ENCODE measurements at places on chromosomes 2 and 18.

- DNase-seq = no peak
Observed at GRCh38 chr2:199997296-199997695, 41.9 kb downstream of the MAIP1 start.

GRCh38 chr2:96404446-96405373, 69.1 kb downstream of the NCAPH start:
- DNase-seq = peak; percentile 58

GRCh38 chr2:98160554-98160953, 73.6 kb downstream of the VWA3B start:
- no peak for DNase-seq

DNA sequence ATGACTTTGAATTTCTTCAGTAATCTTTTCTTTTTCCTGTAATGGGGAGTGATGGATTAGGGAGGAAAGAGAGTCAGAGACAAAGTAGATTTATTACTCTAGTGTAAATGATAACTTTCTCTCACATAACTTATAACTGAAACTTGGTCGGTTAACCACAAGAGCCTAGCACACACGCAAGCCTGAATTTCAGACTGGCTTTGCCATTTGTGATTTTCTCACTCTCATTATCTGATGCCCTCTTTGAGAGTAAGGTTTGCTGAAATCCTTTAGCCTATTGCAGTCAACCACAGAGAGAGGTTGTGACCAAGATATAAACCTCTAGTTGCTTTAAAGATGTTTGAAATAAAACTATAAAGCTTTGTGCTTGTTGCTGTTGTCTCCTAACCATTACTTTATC, 117.9 kb upstream of the NETO1 start:
- no peak for DNase-seq

DNA sequence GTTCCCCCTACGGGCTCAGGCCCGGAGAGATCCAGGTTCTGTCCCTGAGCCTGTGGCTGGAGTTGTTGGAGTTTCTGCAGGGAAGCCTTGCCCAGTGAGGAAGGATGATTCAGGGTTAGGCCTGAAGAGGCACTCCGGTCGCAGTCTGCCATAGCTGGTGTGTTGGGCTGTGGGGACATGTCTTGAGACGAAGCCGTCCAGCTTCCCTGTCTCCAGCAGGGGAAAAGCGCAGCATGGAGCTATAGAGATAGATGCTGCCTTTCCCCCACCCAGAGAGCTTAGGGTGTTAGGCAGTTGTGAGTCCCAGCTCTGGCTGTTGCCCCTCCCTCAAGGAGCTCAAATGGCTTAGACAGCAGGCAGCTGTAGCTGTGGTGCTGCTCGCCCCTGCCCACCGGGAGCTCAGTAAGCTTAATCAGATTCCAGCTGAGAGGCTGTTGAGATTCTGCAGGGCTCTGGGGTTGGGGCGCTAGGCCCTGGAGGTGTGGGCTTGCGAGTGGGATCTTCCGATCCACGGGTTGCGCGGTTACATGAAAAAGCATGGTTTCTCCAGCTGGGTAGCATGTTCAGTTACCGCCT, 103.9 kb downstream of the PMAIP1 start:
- no peak for DNase-seq

GRCh38 chr2:37623406-37623805, 48.0 kb downstream of the CDC42EP3 start:
- no peak for DNase-seq

DNA sequence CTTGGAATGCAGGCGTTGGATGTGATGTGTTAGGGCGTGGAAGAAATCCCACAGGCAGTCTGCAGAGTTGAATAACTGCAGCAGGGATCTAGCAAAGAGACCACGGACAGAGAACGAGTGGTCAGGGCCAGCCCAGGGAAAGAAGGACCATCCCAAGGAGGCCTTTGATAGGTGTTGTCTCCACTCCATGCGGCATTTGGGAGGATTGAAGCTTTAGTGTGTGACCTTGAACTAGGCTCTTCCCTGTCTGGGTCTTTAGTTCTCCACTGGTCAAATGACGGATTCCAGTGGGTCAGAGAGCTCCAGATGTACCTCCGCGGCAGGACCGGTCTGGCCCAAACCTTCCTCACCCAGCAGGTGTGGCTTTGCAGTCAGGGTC, 18.4 kb downstream of the GREB1 start:
- DNase-seq = no peak

- DNase-seq = no peak
Observed at GRCh38 chr2:184072470-184072869, 525.9 kb upstream of the ZNF804A start.

GRCh38 chr2:60556576-60557485, 3.4 kb upstream of the BCL11A start:
- DNase-seq = no peak

DNA sequence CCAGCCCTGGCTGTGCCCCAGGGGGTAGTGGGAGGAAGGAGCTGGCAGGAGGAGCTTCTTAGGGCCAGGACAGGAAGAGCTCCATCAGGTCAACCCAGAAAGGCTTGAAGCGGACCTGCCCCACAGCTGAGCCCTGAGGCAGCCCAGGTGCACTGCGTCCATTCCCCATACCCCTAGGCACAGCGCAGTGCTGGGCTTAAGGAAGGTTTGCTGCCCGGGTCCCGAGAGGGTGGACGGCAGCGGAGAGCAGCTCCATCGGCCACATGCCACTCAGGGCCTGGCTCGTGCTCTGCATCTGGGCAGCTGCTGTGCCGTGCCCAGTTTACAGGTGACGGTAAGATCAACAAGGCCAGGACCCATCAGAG, 26.4 kb downstream of the DNMT3A start:
- no peak for DNase-seq

DNA sequence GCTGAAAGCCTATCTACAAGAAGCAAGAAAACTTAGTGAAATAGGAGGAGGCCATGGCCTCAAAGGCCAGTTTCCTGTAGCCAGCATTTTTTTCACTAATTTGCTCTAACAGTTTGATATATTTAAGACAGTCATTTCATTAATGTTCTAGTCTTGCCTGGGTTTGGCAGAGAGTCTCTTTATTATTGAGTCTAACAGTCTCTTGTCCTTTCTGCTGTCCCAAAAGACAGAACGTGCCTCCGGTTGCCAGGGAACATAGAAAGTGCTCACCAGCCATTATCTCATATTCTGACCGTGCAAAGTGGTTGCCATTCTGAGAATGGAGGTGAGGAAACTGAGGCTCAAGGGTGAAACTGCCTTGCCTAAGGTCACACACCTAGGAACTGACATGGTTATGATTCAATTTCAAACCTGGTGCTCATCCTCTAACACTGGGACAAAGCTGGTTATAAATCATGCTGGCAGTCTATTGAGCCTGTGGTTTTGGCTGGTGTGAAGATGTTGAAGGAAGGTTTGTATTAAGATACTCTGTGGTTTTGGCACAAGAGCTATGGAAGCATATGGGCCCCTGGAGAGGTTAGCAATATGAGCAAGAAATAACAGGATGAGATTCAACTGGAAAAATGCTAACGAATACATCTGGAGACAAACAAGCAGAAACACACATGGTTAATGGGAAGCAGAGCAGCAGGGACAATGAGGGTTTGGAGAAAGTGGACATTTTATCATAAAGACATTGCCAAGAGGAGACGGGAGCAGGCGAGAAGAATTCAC, 903.3 kb upstream of the KLHL29 start:
- no peak for DNase-seq

GRCh38 chr2:180063494-180064092, 56.5 kb upstream of the CWC22 start:
- no peak for DNase-seq

DNA sequence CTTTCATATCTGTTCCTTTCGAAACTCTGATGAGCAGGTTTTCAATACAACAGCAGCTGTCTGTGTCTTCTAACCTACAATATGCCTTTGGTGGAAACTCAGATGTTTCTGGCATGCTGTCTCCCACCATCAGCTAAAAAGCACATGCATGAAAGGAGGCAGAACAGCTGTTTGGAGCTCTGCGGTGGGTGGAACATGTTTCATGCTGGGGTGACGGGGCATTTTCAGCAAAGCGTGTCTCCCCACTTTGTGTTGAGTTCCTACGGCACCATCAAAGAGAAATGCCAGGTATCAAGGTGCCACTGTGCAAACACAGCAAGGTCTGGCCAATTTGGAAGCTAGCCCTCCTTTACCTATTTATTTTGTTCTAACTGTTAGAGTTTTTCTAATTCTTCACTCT, 290.1 kb downstream of the CLIP4 start:
- no peak for DNase-seq

DNA sequence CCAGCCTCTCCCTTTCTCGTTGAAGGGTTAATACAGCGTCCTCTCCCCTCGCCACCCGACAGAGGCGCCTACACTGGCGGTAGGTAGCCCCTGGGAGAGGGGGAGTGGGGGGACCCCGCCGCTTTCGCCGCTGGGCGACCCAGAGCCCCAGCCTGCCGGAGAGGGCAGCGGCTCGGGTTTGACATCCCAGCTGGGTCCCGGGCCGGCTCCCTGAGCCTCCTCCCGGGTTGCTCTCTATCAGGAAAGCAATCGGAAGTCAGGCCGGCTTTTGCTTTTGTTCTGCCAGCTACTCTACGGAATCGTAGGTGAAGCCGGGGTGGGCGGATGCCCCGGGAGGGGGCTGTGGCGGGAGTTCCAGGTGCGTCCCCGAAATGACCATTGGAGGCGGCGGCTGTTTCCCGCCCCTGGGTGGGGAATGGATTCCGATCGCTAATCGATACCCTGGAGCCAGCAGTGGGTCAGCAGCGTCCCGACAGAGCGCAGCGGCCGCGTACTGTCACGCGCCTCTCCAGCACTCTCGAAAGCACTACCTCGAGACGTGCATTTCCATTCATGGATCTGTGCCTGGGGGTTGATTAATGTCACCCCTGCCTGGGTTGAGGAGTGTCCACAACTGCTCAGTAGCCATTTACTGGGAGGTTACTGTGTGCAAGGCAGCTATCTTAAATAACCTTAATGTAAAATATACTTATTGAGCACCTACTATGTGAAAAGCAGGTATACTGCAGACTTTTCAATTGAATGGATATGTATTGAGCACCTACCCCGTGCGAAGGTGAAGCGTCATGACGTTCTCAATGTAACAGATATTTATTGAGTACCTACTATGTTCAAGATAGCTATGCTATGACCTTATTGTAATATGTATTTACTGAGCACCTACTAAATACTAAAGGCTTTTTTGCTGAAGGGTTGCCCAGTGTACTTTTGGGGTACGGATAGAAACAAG, 1.1 kb downstream of the MAPK4 start:
- DNase-seq = peak; percentile 4

DNA sequence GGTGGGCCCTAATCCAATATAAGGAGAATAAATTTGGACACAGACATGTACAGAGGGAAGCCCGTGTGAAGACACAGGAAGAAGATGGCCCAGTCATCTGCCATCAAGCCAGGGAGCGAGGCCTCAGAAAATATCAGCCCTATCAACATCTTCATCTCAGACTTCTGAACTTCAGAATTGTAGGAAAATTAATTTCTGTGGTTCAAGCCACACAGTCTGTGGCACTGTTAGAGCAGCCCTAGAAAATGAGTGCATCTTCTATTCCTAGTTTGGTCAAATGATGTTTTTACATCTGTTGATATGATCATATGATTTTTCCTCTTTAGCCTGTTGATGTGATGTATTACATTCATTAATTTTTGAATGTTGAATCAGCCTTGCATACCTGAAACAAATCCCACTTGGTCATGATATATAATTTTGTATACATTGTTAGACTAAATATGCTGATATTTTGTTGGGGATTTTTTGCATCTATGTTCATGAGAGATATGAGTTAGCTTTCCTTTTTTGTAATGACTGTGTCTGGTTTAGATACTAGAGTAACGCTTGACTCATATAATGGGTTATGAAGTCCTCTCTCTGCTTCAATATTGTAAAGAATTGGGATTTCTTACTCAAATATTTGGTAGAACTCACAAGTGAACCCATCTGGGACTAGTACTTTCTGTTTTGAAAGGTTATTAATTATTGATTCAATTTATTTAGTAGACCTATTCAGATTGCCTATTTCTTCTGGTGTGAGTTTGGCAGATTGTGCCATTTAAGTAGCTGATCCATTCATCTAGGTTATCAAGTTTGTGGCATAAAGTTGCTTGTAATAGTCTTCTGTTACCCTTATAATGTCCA, 451.4 kb downstream of the EIPR1 start:
- DNase-seq = no peak

GRCh38 chr18:48767090-48767690, 183.6 kb downstream of the SMAD7 start:
- no peak for DNase-seq

DNA sequence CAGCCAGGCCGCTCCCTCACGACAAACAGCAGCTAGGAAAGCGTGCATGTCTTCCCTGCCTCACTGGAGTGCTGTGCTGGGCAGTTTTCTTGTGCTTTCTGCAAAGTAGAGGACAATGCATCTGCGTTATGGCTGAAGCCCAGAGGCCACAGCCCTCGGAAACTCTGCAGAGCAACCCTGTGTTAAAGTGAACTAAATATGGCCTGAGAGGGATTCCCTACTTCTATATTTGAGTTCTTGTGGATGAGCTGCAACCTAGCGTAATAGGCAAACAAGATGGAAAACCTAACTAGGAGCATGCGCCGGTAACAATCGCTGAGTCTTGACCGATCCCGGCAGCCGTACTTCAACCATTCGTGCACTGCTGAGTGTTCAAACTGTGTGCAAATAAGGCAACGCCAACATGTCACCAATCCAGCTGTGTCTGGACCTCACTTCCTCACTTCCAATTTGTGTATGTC, 471.9 kb upstream of the HS6ST1 start:
- DNase-seq = no peak

DNA sequence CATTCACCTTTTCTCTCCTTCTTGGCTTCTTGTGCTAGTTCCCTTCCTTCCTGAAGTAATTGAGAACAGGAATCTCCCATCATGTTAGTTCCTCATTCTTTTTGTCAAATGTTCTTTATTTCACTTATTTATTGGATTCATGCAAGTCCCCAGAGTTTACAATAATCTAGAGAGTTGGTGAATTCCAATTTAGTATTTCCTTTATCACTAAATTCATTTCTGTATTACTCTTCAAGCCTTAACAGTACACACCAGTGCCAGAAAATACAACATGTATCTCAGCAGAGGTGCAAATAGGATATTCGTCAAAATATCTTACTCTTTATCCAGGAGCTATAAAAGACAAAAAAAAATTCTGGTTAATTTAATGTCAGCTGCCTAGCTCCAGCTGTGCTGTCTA, 121.9 kb upstream of the SETBP1 start:
- no peak for DNase-seq

GRCh38 chr2:241803387-241804325, 5.3 kb upstream of the NEU4 start:
- DNase-seq = peak; percentile 42

GRCh38 chr2:218953366-218953954, 6.0 kb upstream of the CDK5R2 start:
- no peak for DNase-seq

DNA sequence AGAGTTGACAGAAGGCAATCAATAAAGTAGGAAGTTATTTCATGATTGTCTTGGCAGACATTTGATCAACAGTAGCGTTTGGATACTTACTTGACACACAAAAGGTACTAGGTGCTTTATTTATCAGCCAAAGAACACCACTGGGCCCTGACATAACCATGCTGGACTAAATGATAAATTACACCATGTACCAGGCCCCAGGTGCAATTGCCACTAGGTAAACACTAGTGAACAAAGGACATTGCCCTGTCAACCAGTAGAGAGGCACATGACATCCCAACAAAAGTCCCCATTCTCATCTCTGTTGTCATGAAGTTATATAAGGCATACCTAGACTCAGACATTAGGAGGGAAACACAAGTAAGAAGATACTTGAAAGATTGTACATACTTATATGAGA, 747.2 kb downstream of the SATB2 start:
- DNase-seq = no peak

Measured in kidney tubule cell (primary cell).